ENCODE measurements at places on chromosomes 13 and 19. TPM values are rescaled to one million over a fixed set of nuclear protein-coding genes. Genes with fewer than 3 reads are reported as not detected.

DNA sequence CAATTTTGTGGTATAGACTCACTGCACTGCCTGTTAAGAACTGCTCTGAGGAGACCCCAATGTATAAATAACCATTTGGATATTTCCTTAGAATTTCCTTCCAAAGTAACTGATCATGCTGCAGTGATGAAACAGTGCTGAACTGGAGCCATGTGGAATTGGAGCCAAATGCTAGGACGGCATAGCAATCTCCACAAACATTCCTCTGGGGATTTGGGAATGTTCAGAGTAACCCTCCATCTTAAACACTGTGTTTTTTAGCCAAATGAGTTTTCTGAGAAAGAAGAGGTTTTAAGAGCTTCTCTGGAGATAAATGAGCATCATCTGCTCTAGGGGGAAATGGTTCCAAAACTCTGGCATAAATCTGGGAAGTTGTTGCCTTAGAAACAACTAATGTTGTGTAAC, 98.2 kb downstream of the OLFM4 start:
- H3K36me3 ChIP-seq: no peaks in the 10 kb centered on the region
- H3K4me3 ChIP-seq: no peak overlapping the region
- no peak overlapping the region for H3K27ac ChIP-seq

- no peaks in the 10 kb centered on the region for H3K27me3 ChIP-seq
- H3K36me3 ChIP-seq: no peaks in the 10 kb centered on the region
- peak overlapping the region; percentile 90 for H3K4me3 ChIP-seq
- DNase-seq: no peak
Measured at GRCh38 chr19:37778613-37779126, 716 bp downstream of the ZNF573 start.

- peaks cover 8% of the 10 kb centered on the region for H3K4me1 ChIP-seq
- no peaks in the 10 kb centered on the region for H3K36me3 ChIP-seq
- no peaks in the 10 kb centered on the region for H3K27me3 ChIP-seq
- peak; percentile 56 for DNase-seq
- no peak overlapping the region for H3K27ac ChIP-seq
Measured at GRCh38 chr19:35114353-35115176, 1.1 kb upstream of the FXYD3 start.

Gene ZNF837
- 1.8 TPM for total RNA-seq

GRCh38 chr13:42396901-42397655, 125.1 kb downstream of the AKAP11 start:
- peaks cover 48% of the 10 kb centered on the region for H3K4me1 ChIP-seq
- DNase-seq: no peak
- no peaks in the 10 kb centered on the region for H3K27me3 ChIP-seq
- no peak overlapping the region for H3K4me3 ChIP-seq
- H3K36me3 ChIP-seq: no peaks in the 10 kb centered on the region
- no peak overlapping the region for H3K27ac ChIP-seq

- no peaks in the 10 kb centered on the region for H3K27me3 ChIP-seq
- H3K4me1 ChIP-seq: no peaks in the 10 kb centered on the region
- DNase-seq: no peak
- H3K36me3 ChIP-seq: no peaks in the 10 kb centered on the region
- no peak overlapping the region for H3K27ac ChIP-seq
Measured at GRCh38 chr13:86563308-86563707, 764.1 kb upstream of the SLITRK6 start.

Gene ZNF667
- 0.35 TPM for total RNA-seq

Gene ZNF665
- 5.0 TPM for total RNA-seq

DNA sequence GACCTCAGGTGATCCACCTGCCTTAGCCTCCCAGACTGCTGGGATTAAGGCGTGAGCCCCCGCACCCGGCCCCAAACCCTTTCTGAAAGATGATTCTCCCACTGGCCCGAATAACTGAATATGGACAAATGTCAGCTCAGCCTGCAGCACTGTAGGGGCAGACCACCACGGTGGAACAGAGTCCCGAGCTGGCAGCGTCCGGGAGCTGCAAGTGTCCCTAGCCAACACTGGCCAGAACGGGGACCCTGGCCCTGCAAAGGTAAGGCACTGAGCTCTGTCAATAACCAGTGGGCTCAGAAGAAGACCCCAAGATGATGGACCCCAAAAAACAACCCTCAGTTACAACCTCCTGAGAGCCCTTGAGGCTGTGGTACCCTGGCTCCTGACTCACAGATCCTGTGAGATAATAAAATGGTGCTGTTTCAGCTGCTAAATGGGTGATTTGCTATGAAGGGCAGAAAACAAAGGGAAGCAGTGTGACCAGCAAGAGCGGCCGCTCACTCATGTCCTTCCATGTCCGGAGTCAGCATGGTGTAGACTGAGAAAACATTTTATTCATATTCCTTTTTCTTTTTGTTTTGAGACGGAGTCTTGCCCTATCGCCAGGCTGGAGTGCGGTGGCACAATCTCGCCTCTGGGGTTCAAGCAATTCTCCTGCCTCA, 1.6 kb downstream of the LSM7 start:
- H3K27ac ChIP-seq: peak overlapping the region; percentile 79
- peak overlapping the region; percentile 95 for H3K4me3 ChIP-seq

- peaks cover 5% of the 10 kb centered on the region for H3K27me3 ChIP-seq
- no peak overlapping the region for H3K4me3 ChIP-seq
- H3K4me1 ChIP-seq: peaks cover 20% of the 10 kb centered on the region
- H3K27ac ChIP-seq: no peak overlapping the region
- DNase-seq: no peak
- no peaks in the 10 kb centered on the region for H3K36me3 ChIP-seq
Measured at GRCh38 chr19:42150911-42151361, 18.7 kb upstream of the POU2F2 start.

Gene IGFL3
- total RNA-seq: not detected

- no peak for DNase-seq
- H3K4me3 ChIP-seq: no peak overlapping the region
- H3K4me1 ChIP-seq: no peaks in the 10 kb centered on the region
- H3K36me3 ChIP-seq: no peaks in the 10 kb centered on the region
- no peak overlapping the region for H3K27ac ChIP-seq
- no peaks in the 10 kb centered on the region for H3K27me3 ChIP-seq
Measured at GRCh38 chr19:10442698-10443097, 22.4 kb downstream of the PDE4A start.

- no peaks in the 10 kb centered on the region for H3K27me3 ChIP-seq
- H3K4me3 ChIP-seq: peak overlapping the region; percentile 94
- peaks cover 11% of the 10 kb centered on the region for H3K36me3 ChIP-seq
- peak; percentile 1 for DNase-seq
Measured at GRCh38 chr19:52094526-52095130, 937 bp downstream of the ZNF841 start.

Gene OR7G3
- not detected for total RNA-seq

GRCh38 chr19:39997638-39998216, 867 bp downstream of the ZNF546 start:
- H3K27me3 ChIP-seq: no peaks in the 10 kb centered on the region
- no peak for DNase-seq
- H3K36me3 ChIP-seq: peaks cover 4% of the 10 kb centered on the region
- H3K4me3 ChIP-seq: peak overlapping the region; percentile 99

DNA sequence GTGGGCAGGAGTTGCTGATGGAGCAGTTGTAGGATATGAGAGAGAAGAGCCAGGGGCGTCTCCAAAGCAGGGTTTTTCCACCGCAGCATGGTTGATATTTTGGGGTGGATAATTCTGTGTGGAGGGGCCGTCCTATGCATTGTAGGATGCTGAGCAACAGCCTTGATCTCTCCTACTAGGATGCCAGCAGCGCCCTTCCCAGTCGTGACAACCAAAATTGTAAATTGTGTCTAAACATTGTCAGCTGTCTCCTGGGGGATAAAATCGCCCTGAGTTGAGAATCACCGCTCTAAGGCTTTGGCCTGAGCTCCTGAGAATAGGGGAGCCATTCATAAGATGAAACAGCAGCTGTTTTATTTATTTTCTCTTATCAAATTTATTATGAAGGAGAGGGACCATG, 4.2 kb downstream of the CACNG8 start:
- no peaks in the 10 kb centered on the region for H3K4me1 ChIP-seq
- peaks cover 16% of the 10 kb centered on the region for H3K27me3 ChIP-seq
- no peak for DNase-seq
- H3K27ac ChIP-seq: no peak overlapping the region

DNA sequence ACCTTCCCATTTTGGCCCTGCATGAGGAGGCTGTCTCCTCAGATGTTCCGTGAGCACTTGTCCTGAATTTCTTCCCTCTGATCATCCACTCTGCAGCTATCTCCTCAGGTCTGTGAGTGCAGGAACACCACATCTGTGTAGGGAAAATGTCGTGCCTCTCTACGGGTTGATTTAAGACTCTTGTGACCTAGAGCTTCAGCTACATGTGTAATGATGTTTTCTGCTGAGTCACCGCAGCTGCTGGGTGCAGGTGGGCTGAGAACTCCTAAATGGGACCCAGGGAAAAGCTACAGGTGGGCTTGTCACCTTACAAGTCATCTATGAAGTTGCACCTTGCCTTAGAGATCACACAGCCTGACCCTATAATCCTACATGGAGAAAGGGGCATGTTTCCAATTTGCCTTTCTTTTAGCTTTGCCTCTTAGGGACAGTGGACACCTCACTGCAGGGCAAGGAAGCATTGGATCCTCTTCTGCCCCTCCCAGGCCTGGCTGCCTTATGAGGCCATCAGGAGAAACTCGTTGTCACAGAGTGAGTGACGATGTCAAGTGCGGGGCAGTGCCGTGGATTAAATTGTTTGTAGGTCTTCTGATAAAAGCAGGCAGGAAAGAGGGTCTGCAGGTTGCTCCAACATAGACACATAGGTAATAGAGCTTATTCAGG, 122.3 kb downstream of the DNAJC15 start:
- no peak for DNase-seq
- no peaks in the 10 kb centered on the region for H3K27me3 ChIP-seq
- no peak overlapping the region for H3K4me3 ChIP-seq
- no peak overlapping the region for H3K27ac ChIP-seq

Gene RFXAP
- 11.7 TPM for total RNA-seq

Gene TSSK6
- total RNA-seq: 3.4 TPM

Gene ZNF264
- 26.6 TPM for total RNA-seq

DNA sequence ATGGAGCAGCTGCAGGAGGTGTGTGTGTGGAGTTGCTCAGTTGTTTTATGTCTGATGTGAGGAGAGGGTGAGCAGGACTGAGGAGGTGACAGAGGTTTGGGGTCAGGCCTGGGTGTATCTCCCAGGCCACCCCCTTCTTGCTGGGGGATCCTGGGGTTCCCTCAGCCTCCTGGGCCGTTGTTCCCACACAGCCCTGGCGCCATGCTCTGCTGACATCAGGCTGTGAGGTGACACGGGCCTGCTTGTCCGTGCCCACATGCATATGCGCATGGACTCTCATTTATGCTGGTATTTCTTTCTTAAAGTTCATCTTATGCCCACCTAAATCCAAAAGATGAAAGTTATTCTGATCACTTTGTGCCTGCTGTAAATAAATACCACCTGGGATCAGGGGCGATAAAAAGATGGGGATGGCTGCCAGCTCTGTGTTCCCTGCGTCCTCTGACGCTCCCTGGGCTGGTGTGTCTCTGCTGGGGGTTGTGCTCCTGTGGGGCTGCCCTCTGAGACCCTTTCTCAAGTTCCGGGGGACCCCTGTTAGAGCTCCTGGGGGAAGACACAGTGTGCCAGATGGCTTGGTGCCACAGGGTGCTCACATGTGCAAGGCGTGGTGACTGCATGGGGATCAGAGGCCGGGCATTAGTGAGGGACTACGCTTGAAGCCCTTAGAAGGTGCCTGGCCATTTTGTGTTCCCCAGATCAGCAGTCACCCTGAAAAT, 12.6 kb downstream of the NAXD start:
- no peak overlapping the region for H3K27ac ChIP-seq
- peaks cover 13% of the 10 kb centered on the region for H3K4me1 ChIP-seq
- peaks cover 11% of the 10 kb centered on the region for H3K36me3 ChIP-seq

Gene LHB
- total RNA-seq: not detected

DNA sequence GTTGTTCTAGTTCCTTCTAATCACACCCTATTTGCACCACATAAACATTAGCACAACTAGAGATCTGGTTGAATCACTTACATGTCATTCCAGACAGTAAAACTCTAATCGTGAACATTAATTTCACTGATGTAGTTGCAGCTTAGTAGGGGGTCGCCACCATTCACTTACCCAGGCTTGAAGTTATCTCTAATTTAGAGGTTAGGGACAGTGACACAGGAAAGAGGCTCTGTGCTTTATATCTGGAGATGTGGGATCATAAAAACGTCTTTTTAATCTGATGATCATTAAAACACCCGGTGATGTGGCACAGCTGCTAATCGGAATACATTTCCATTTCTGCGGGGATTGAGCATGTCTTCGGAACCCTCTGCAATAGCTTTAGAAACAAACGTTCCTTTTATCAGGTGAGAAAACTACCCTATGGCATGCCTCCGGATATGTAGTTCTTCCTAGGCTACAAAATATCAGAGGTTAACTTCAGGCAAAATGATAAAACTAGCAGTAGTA, 523.0 kb downstream of the MYO16 start:
- no peak overlapping the region for H3K4me3 ChIP-seq
- DNase-seq: no peak
- no peaks in the 10 kb centered on the region for H3K27me3 ChIP-seq
- H3K4me1 ChIP-seq: no peaks in the 10 kb centered on the region
- no peak overlapping the region for H3K27ac ChIP-seq

- H3K4me1 ChIP-seq: peaks cover 76% of the 10 kb centered on the region
- peak overlapping the region; percentile 74 for H3K4me3 ChIP-seq
- DNase-seq: no peak
- H3K36me3 ChIP-seq: peaks cover 7% of the 10 kb centered on the region
Measured at GRCh38 chr19:53878776-53879139, 3.2 kb upstream of the PRKCG start.

DNA sequence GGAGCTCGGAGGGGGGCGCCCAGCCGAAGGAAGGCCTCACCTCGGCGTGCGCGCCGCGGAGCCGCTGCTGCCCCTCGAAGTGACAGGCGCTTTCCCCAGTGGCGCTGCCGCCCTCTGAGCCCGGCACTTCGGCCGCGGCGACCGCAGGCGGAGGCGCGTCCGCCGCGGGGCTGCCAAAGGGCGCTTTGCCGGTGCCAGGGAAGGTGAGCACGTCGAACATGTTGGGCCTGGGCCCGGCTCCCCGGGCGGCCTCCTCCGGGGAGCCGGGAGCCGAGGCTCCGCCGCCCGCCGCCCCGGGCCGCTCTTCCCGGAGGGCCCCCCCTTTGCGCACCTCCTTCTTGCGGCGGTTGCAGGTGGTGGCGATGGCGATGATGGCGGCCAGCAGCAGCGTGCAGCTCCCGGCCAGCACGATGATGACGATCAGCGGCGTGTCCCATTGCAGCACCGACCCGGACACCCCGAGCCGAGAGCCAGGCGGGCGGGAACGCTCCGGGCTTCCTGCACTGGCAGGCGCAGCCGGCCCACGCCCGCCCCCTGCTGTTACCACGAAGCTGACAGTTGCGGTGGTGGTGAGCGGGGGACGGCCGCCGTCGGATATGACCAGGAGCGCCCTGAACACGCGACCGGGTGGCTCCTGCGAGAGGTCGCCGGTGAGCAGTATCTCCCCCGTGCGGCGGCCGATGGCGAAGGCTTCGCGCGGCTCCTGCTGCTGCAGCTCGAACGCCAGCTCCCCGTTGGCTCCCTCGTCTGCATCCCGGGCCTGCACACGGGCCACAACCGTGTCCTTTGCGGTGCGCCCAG, 2.5 kb downstream of the PCDH8 start:
- H3K4me3 ChIP-seq: no peak overlapping the region
- peaks cover 32% of the 10 kb centered on the region for H3K27me3 ChIP-seq
- peaks cover 9% of the 10 kb centered on the region for H3K4me1 ChIP-seq
- no peak for DNase-seq
- H3K27ac ChIP-seq: no peak overlapping the region

Gene SBNO2
- 61.0 TPM for total RNA-seq

Measured in CD8-positive, alpha-beta memory T cell (primary cell).